ENCODE measurements at places on chromosomes 2 and 18.
A peak's percentile ranks its signal among the peaks of the same experiment; 100 is the strongest.

DNA sequence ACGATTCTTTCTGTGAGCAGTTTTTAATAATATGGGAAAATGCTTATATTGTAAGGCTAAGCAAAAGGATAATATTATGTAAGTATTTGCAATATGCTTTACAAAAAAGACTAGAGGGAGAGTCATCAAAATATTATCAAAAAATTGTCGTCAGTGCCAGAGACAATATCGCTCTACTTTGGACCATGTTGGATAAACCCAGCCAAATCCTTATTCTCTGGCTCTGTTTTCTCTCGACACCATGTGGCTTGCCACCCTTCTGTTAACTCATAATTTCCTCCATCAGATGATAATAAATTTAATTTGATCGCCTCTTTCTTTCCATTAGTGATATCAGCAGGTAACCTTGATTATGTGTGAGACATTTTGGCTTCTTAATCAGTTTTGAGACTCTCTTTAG, 129.9 kb downstream of the CDC42EP3 start:
- DNase-seq = no peak

DNA sequence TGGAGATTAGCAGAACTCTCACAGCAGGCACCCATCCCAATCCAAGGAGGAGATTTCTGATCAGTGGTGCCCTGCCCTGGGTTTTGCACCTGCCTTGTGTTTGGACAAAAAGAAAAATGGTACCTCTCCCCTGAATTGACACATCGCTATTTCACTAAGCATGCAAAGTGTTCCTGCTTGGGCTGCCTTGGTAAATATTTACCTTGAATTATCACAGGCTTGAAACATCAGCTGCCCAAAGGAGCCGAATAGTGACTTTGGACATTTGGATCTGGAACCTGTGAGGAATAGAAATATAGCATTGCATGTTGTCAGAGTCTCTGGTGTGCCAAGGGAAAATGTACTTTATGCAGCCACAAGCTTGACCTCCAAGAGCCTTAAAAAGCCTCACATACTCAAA, 926.4 kb upstream of the FANCL start:
- DNase-seq = no peak

- DNase-seq = no peak
Observed at GRCh38 chr18:51523671-51524070, 326.2 kb upstream of the MEX3C start.

DNA sequence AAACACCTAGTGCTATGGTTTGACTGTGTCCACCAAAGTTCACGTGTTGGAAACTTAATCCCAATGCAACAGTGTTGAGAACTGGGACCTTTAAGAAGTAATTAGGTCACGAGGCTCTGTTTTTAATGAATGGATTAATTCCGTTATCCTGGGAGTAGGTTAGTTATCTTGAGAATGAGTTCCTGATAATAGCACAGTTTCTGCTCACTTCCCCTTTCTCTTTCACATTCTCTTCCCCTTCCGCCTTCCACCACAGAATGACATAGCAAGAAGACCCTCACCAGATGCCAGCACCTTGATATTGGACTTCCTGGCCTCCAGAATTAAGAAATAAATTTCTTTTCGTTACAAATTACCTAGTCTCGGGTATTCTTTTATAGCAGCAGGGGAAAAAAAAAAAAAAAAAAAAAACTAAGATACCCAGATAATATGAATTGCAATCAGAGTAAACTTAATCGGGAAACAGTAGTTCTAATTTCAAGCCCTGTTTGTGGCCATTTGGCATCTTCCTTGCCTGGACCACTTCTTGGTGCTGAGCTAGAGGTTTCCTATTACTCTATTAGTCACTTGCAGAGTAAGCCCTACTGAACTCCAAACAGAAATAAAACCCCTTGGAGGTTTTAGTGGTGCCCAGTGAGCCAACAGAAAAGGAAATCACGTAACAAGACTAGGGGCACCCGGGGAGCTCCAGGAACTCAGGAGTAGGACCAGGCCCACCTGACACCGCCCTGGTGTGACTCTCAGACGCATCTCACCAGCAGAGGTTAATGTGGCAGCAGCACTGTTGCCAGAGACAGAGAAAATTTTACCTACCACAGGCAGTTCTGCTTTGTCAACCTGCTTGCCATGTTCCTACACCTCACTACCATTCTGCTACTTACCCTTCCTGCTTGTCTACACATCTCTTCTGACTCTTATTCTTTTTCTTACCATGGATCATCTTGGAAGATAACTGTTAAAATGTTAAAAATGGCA, 147.6 kb upstream of the CAB39 start:
- no peak for DNase-seq

GRCh38 chr2:212385241-212385640, 153.4 kb downstream of the ERBB4 start:
- DNase-seq = no peak

GRCh38 chr2:142254031-142254430, 123.2 kb upstream of the LRP1B start:
- DNase-seq = no peak

DNA sequence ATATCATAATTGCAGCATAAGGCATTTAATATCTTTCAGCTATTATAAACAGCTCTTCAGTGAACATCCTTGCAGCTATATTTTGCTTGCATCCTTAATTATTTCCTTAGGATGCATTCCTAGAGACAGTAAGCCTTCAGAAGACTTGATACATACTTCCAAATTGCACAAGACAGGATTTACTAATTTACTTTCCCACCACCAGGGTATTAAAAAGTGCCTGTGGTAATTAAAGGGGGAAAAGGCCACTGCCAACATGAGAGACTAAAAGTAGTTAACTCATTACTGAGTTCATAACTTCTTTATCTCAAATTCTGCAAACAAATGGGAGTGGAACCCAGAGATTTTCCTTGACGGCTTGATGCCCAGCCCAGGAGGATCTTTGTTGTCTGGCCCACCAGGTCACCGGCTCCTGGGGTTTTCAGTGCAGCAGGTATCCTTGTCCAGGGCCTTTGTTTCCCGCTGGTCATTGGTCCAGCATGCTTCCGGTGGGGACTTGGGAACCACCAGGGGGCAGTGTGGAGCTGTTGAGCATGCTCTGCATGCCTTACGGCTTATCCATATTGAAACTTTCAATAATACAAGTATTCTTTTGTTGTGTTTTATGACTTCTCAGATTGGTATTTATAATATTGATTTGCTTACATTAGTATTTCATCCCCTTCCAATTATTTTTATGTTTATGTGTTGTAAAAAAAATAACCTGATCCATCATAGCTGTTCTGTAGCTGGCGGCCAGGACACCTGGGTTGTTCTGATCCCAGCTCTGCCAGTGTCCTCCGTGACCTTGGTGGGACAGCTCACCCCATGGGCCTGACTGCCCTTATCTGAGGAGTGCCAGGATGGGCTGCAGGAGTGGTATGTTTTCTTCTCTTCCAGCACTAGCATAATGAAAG, 61.4 kb downstream of the TGOLN2 start:
- no peak for DNase-seq

DNA sequence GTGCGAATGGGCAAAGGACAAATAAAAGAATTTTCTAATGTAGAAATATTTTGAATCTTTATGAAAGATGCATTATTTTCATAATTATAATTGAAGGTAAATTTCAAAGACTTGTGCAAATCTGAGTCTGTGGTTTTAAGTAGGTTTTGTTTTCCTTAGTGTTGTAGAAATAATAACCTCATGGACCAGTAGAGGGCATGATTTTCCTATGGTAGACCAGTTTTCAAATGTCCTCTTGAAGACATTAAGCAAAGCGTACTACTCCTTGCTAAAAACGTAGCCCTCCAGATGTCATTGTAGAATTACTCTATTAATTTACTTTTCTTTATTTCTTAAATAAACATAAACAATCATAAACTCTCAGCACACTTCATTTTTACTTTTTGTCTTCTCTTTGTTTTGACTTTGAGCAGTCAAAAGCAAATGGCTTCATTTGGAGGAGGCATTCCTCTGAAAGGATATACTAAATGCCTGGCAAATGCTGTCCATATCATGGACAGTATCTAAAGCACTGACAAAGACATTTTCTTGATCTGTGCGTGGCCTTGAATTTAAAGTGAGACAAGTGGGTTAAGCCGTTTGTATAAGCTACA, 85.8 kb upstream of the FAM237A start:
- DNase-seq = peak; percentile 55

DNA sequence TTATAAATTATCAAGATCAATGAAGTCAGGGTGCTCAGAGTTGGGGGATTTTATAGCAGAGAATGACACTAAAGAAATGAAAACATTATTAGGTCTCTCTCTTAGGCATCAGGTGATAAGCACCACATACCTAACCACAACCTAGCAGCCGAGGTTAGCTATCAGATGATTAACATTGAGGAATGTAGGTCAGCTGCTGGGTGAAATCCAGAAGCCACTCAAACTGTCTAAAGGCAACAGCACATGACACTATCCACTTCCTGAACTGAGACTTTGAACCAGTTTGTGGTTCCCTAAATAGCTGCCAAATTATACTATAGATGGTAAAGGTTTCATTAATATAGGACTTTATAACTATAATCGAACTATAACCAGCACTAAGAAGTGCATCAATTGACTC, 4.7 kb downstream of the EPG5 start:
- DNase-seq = no peak

DNA sequence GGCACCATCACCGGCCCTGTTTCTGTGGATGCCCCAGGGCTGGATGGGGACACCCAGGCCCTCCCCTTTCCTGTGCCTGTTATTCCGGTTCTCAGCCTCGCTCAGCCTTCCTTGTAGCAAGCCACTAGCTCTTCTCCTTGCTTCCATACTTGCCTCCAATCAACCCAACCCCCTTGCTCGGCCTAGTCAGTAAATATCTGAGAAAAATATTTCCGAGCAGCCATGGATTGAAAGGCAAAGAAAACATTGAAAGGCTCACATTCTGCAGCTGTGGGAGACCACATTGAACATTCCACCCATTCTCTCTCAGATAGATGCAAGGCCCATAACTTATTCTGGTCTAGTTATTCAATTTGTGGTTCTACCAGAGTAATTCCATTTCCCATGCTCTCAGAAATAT, 114.9 kb downstream of the SPP2 start:
- DNase-seq = no peak

GRCh38 chr2:197236159-197236558, 74.4 kb downstream of the ANKRD44 start:
- DNase-seq = no peak

DNA sequence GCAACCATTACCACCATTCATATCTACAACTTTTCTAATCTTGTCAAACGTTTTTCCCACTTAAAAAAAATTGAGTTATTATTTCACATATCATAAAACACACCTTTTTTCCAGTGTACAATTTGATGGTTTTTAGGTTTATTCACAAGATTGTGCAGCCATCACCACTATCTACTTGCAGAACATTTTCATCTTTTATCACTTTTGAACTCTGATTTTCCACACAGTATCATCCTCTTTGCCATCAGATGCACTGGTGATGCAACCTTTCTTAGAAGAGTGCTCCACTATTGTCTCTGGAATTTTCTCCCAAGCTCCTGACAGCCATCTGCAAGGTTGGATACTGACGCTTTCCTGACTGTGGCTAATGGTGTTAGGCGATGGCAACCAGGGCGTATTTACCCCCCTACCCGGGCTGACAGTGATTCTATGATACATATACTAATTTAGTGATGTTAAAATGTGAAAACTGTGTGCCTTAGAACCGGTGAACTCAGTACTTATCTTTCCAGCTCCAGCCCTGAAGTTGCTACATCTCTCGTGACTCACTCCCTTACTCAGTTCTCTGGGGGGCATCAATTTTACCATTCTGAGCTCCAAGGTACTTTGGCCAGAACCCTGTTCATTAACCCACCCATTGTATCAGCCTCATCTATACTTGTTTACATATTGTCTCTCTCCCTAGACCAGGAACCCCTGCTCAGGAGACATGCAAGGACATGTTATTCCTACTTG, 105.4 kb upstream of the SPRED2 start:
- no peak for DNase-seq

- no peak for DNase-seq
Observed at GRCh38 chr2:138112536-138112935, 148.3 kb downstream of the HNMT start.

GRCh38 chr2:24183366-24184069, 8.7 kb downstream of the FAM228A start:
- DNase-seq = no peak

- no peak for DNase-seq
Observed at GRCh38 chr2:46334389-46335271, 37.4 kb downstream of the EPAS1 start.

DNA sequence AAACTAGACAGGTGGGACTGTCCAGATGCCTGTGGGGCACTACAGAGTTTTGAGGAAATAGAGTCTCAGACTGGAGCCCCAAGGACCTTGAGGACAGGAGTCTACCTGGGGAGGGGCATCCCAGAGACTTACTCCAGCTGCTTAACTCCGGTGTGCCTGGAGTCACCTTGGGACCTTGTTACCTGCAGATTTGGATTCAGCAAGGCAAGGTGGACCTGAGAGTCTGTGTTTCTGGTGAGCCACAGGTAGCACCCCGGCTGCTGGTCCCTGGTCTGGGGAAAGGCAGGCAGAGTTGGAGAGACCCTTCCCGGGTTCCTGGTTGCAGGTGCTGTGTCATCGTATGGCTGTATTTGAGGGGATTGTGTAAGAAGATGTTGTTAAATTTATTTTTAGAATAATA, 102.4 kb downstream of the AGAP1 start:
- no peak for DNase-seq

DNA sequence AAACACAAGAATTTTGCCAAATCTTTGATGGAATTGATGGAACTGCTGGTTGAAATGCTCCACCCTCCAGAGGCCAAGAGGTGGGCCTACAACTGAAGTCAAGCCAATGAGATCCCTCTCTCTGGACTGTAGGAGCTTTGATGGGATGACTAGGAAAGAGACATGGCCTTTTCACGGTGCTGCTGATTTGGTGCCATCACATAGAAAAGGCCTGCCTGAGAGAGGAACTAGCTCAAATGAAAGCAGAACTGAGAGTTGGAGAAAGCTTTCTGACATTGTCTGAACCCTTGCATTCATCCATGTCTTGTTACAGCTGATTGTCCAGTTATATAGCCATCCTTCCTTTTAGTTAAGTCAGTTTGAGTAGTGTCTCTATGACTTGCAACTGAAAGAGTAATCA, 283.8 kb upstream of the LYPD1 start:
- no peak for DNase-seq

DNA sequence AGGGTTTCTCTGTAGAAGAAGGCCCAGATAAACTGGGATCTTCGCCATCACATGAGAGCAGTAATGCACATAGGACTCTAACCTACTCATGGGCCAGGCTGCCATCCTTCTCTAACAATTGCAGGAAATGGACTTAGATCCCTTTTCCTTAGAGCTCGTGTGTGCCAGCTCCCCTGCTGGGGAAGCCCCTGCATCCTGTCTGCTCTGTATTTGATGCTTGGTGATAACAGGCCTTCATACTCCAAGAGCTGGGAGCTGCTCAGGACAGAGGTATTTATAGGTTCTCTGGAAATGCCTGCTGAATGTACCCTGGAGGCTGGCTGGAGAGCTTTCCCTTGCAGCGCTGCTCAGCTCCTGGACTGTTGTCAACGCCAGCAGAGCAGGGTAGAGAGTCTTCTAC, 249.6 kb downstream of the MTX2 start:
- DNase-seq = no peak

DNA sequence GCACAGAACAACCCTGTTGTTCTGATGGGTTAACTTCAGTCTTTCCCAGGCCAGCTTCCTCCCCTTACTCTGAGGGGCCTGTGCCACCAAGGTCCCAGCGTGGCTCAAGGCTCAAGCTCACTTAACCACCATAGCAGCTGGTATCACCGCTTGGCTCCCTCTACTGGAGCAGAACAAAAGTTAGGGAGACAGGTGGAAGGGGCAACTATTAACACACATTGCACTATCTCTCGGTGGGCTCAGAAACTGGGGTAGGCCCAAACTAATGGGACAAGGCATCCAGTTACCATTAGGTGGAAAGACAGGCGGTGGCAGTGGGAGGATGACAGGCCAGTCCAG, 88.7 kb upstream of the ATL2 start:
- DNase-seq = peak; percentile 19

Measured in NCI-H1694 (cell line).